CD4-positive, alpha-beta T cell treated with Interleukin-4 for 1 hour (primary cell): ENCODE measurements at places on chromosomes 1 and 21.

- no peak for DNase-seq
These were observed 141.2 kb downstream of the PGBD5 start for GRCh38 chr1:230284891-230285290.

DNA sequence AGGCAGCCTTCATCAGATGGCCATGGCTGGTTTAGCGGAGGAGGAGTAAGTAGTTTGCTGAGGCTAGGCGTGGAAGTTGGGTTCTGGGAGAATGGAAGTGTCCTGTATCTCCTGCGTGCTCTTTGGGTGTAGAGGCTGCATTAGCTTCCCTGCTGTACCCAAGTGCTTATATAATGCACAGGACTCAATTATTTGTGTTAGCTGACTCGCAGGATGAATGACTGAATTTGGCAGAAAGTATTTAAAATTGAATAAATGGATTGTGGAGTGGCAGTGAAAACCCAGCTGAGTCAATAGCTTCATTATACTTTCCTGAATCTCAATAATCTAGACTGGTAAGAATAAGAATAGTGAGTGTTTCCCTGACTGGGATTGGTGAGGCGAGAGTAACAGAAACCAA, 13.8 kb downstream of the DNTTIP2 start:
- no peak for DNase-seq

DNA sequence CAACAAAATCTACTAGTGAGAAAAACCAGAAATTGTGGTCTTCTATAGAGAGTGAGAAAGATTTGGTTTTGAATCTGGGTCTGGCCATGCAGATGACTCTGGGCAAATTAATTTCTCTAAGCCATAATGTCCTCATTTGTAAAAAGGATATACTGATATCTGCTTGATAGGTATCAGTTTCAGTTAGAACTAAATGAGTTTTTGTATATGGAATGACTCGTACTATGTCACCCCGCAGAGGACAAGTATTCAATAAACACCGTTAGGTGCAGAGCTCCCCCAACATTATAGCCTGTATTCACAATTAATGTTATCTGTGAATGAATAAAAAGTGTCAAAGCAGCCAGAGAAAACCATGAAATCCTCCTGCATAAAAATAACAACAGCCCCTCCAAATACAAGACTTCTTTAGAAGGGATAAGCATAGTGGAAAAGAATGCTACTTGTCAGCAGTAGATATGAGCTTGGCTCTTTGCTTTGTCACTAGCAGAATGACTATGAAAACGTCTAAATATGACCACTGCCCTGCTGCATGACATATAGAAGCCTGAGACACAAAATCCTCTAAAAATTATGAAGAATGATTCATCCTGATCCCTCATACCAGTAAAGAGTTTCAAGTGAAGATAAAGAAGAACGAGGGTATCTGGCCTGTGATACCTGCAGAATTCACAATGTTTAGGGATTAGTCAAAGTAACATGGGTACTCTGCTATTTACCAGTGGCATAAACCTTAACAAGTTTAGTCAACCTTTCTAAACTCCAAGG, 17.8 kb downstream of the SCAF4 start:
- no peak for DNase-seq

DNA sequence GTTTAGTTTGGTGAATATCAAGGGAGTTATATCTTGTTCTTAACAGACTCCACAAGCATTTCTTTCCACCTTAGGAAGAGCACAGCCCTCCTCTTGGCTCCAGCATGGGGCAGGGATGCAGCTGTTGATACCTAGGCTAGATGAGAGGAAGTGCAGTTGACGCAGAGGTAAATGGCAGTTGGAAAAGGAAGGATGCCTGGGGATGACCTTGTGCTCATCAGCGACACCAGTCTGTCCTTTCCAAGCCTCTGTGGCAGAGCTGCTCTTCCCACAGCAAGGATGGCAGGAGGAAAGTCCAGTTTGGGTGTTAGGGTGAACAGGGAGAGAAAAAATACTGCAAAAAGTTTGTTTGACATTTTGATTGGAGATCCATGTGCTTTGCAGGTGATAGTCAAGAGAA, 6.2 kb downstream of the PROX1 start:
- no peak for DNase-seq

DNA sequence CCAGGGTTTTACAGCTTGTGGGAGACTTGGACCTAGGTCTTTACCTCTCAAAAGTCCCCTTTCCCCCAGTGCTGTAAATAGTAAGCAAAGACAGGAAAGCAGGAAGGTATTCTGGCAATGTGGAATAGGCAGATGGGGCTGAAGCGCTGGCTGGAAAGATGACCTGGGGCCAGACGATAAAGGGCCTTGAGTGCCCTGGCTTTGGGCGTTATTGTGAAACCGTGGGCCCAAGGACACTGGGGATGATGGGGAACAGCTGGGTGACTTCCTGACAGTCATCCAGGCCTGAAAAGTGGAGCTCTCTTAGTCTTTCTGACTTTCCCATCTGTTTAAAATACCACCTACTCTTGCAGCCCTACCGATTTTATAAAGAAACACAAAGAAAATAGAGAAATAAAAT, 16.3 kb downstream of the URB2 start:
- DNase-seq, result no peak

GRCh38 chr1:109218516-109218915, 4.8 kb downstream of the SARS1 start:
- no peak for DNase-seq

DNA sequence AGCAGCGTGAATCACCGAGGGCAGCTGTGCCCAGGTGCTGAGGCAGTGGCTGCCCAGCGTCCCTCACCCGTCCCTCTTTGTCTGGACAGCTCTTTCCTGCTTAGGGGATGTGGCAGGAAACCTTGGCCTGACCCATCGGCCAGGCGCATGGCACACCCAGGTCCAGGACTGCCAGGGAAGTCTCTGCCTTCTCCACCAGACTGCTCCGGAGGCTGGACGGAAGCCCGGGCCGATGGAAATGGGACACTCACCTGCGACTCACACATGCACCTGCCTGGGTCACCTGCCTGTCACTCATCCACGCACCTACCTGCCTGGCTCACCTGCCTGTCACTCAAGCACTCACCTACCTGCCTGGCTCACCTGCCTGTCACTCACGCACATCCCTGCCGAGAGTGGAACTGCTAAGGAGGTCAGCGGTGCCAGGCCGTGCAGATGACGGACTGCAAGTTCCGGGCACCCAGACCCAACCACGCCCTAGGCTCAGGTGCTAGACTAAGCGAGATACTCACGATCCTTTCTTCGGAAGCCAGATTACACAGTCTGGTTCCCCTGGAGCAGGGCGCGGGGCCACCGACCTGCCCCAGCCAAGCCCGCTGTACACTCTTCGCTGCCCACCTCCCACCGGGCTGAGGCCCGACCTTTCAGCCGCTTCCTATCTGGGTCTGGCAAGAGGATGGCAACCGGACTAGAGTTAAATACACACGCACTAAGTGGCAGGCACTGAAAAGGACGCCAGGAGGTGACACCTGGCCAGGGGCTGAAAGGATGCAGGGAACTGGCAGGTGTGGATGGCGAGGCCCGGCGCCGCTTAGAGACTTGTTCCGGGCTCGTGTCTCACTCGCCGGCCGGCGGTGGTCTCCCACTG, 1.1 kb downstream of the UBE2J2 start:
- DNase-seq, result no peak

DNA sequence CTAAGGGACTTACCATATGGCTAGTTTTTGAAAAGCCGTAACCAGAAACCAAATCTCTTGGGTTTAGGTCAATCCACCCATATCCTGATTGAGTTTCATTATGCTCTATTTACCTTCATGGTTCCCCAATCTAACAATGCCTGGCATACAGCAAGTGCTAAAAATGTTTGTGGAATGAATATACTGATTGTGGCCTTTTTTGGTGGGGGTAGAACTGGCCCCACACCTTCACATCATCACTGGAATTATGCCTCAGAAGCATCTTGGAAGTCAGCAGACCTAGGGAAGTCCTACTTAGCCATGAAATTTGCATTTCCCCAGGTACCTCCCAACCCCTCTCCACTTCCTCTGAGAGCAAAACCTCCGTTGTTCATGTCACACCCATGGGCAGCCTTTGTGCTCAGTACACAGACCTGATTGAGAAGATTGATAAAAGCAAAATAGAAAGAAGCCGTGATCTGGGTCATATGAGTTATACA, 17.8 kb upstream of the SLAMF1 start:
- peak; percentile 29 for DNase-seq

GRCh38 chr1:200480964-200481363, 71.1 kb upstream of the ZNF281 start:
- DNase-seq, result no peak

DNA sequence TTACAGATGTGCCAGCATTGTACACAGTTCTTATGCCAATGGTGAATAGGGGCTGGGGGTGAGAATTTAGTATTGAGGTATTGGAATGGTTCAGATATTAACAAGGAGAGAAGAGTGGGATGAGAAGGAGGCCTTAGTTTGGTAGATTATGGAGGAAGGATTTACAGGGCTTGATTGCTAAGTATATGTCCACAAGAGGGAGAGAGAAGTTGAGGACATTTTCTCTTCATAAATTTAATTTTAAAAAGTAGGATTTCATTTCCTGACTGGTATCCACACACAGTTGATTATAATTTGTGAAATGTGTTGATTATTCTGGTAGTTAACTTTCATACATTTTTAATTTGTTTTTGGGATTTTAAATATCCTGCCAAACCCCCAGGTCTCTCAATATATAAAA, 213.0 kb downstream of the ADGRL2 start:
- no peak for DNase-seq

GRCh38 chr21:26007951-26008498, 162.5 kb downstream of the APP start:
- DNase-seq, result no peak

- no peak for DNase-seq
These were observed 57.2 kb downstream of the TNFSF4 start for GRCh38 chr1:173149887-173150286.

GRCh38 chr1:220702733-220703270, 12.6 kb downstream of the C1orf115 start:
- no peak for DNase-seq

DNA sequence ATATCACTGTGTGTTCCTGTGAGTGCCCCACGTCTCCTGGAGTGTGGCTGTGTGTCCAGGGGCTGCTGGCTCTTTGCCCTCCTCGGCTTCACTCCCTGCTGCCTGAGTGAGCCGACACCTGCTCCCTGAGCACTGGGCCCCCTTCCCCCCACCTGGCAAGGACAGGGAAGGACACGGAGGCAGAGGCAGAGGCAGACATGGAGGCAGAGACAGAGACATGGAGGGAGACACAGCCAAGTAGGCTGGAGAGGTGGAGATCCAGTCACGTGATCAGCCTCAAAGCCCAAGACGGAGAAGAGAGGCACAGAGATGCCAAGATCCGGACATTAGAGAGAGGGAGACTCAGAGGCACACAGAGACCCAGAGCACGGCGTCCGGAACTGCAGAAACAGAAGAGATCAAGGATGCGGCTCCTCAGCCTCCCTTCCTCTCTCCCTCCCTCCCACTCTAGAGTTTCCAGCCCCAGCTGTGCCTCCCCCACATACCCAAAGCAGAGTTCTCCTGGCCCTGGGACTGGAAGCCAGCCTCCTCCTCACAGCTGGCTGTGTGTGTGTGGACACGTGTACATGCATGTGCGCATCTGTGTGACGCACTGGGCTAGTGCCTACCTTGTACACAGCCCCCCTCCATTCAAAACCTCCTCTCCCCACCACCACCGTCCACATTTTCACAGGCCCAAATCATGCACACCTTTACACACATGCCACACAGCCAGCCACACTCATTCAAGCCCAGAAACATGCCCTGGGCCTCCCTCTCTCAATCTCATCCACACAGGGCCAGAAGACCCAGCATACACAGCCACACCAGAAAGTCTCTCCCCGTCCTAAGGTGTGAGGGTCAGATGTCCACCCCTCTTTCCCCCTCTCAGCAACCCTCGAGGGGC, 39.1 kb upstream of the WASF2 start:
- DNase-seq, result no peak

DNA sequence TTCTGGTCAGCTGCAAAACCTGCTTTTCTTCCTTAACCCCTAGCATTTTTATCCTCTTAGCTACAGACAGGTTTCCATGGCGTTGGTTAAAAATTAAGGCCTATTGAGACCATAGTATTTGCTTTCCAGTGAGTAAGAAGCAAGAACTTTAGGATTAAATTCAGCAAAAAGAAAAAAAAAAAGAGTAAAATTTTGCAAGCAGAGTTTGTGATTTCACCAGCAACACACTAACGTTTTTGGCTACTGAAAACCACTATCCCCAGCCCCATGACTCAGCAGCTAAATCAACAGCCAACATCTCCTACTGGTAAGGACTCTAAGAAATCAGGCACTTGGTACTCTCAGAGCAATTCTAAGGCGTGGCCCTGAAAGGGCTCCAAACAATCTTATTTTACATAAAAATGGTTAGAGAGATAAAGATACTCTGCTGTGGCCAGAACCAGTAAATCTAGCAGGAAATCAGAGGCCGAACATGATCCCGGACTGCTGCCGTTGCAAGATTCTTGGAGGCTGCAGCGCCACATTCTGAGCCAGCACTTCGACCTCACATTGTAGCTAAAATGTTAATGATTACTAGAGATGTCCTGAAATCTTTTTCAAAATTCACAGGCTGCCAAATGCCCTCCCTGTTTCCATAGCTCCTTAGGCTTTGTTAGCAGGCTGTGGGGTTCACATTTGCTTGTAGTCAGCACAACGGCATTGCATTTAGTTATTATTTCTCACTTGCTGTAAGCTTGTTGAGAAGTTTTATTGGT, 1.6 kb upstream of the ENO1 start:
- peak; percentile 49 for DNase-seq

DNA sequence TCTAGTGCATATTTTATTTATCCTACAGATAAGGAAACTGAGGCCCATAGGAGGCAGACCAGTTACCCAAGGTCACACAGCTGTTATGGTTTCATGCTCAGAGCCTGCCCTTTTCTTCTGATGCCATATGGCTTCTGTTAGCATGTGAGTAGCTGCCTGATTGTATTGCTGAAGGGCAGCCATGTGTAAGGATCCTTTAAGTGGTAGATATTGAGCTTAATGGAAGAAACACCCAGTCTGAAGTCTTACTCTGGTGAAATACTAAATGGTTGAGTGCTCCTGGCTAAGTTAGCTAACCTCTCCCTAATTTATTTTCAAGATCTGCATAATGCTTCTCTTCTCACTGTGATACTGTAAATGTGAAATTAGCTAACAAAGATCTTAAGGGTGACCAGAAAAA, 30.9 kb downstream of the ADAMTS5 start:
- DNase-seq, result no peak

GRCh38 chr1:82806133-82806532, 1005.4 kb downstream of the ADGRL2 start:
- DNase-seq, result no peak

GRCh38 chr1:199954699-199955098, 72.8 kb upstream of the NR5A2 start:
- no peak for DNase-seq

DNA sequence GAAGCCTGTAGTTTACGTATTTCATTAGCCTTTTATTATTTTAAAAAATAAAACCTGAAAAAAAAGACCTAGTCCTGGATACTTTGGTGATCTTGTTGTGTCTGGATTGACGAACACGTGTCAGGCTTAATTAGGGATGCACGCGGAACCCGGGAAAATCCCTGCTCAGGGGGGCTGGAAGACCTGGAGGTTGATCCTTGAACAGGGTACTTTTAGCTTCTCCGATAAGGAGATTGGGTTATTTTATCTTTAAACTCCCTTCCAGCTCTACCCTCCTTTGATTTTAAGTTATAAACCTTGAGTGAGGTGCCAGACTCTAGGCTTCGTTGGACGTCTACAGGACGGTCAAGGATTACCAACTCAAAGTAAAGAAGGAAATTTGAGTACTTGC, 552 bp upstream of the ZNF691 start:
- no peak for DNase-seq

GRCh38 chr1:1437904-1438376, 2.5 kb downstream of the VWA1 start:
- no peak for DNase-seq
